ENCODE measurements at places on chromosomes 3 and 15.
A peak's percentile ranks its signal among the peaks of the same experiment; 100 is the strongest.

DNA sequence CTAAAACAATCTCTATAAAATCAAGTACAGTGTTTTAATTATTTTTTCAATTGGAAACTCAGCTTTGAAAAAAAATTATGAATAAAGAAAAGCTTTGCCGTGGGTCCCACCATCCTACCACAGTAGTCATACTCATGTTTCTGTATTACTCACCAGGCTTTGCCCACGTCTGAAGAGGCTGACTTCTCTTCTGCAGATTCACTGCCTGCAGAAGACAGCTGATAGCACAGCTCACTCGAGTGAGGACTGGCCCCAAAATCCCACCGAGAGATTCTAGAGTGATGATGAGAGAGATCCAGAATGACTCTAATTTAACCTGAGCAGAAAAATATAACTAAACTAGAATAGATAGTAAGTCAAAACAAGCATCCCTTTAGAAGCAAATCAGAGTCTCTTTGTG is 11.9 kb downstream of the C2CD4B start:
- no peak for DNase-seq

GRCh38 chr3:171956181-171956683 is 83.1 kb upstream of the FNDC3B start:
- no peak for DNase-seq

- DNase-seq, result peak; percentile 12
These were observed 6.7 kb downstream of the EPHA3 start for GRCh38 chr3:89113893-89114840.

DNA sequence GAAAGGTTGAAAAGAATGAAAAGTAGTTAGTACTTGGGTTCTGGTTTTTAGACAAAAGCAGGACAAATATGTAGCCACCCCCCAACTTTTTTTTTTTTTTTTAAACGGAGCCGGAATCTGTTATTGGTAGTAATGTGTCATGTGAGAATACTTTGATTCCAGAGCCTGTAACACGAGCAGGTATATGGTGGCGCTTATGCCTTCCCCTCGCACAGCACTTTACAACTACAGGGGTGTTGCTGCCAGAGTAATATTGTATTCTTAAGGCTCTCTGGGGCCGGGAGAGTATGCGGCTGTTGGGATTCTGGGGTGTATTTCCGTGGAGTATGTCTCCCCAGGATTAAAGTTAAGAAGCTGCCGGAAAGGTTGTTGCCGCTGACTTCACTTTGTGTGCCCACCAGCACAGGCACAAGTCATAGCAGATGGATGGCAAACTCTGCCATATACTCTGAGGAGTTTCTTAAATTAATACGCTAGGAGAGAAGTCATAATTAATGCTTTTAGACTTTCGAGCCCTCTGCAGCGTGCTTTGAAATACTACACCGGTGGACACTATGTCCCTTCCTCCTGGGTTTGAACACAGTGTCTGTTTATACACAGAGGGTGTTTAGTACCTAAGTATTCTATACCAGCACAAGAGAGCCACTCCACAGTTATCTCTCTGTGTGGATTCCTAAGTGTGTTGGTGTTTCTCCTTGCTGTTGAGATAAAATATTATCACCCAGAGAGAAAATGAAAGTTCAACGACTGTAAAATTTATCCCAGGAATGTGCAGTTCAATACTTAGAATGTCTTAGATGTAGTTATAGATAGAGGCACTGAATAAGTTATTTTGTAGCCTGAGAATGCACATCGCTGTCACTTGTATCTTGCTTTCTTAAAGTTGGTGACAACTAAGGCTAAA is 1.4 kb downstream of the MBNL1 start:
- no peak for DNase-seq

DNA sequence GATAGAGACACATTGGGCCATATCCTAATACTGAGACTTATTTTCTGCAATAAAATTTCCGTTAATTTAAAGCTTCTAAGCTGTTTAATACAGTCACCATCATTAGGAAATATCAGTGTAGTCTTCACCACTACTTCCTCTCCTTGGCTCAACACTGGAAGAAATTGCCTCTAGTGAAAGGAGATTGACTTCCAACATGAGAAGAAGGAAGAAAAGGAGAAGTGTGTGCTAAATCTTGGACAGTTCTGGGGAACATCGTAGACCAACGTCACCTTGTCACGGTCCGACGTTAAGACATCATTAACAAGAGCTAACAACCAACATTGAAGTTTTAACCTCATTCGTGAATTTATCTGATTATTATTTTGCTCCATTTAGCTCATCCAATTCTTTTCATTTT is 987.0 kb upstream of the CFAP20DC start:
- no peak for DNase-seq

DNA sequence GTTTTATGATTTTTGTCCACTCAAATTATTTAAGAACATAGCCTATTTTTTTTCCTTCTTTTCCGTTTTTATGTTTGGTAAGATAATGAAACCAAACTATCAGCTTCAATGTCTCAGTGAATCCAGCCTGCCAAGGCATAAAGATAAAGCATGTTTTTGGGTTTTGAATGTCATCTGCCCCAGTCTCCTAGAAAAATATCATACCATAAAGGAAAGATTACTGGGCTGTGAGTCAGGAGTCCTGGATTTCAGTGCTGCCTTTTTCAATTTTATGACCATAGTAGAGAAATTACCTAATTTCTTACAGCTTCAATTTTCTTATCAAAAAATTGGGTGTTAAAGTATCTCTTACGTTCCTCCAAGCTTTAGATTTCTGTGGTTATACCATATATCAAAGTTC is 87.5 kb downstream of the GAP43 start:
- no peak for DNase-seq

DNA sequence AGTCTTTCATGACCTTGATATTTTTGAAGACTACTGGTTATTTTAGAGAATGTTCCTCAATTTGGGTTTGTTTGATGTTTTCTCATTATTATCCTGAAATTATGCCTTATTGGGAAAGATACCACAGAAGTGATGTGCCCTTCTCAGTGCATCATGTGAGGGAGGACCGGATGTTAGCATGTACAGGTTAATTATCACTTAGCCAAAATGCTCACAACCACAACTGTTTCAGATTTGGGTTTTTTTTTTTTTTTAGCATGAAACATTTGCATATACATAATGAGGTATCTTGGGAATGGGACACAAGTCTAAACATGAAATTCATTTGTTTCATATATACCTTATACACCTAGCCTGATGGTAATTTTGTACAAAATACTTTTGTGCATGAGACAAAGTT is 59.8 kb downstream of the PIK3R4 start:
- DNase-seq, result no peak

- peak; percentile 70 for DNase-seq
These were observed 25.3 kb downstream of the ANP32A start for GRCh38 chr15:68795298-68795848.

- DNase-seq, result no peak
These were observed 31.4 kb upstream of the CD47 start for GRCh38 chr3:108122276-108122675.

DNA sequence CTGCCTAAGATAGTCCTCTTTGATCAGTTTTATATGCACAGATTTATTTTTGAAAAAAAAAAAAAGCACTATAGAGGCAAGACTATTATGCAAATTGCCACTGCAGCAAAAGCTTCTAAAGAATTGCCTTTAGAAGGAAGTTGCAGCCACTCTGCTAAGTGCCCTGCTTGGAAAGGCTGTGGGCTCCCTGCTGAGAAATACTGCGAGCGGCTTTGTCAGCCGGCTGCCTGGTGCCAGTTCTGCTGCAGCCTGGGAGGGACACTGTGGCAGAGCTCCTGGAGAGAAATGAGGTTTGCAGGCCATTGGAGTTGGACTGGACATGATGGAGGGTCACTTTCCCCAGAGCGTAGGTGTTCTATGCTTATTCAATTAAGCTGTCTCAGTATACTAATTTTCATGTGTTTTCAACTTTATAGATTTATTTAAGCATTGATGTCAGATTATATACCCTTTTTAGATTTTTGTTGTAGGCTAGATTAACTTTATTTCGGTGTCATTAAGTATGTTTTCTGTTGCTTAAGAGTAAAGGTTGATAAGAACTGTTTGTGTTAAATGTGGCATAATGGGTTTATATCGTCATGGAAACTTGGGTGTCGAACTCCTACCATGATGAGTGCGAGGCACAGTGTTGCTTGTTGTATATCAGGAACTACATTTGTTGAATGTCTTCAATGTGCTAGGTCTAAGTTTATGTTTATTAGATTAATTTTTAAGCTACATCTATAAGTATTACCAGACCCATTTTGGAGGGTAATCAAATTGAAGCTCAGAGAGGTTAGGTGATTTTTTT is 6.6 kb downstream of the MAP2K5 start:
- DNase-seq, result no peak

DNA sequence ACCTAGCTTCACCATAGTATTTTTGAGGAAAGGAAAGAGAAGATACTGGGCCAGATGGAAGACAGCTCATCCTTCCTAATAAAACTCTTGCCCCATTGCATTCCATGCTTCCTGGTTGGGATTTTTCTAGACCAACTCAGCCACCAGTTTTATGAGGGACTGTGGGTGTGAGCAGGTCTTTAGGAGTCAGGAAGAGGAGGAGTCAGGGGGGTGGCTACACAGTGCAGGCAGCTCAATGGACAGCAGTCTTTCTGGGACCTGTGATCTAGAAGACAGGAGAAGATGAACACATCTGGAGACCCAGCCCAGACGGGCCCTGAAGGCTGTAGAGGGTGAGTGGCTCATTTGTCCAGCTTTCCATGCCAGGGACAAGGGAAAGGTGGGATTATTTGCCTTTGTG is at the start of gene NOX5:
Gene NOX5, plus strand, starts transcription at position 242 of the 400 bp plus-strand sequence. Its CDS starts 41 bp downstream, at position 283.
- no peak for DNase-seq

GRCh38 chr3:128807186-128807830 is 72.1 kb upstream of the ACAD9 start:
- no peak for DNase-seq

DNA sequence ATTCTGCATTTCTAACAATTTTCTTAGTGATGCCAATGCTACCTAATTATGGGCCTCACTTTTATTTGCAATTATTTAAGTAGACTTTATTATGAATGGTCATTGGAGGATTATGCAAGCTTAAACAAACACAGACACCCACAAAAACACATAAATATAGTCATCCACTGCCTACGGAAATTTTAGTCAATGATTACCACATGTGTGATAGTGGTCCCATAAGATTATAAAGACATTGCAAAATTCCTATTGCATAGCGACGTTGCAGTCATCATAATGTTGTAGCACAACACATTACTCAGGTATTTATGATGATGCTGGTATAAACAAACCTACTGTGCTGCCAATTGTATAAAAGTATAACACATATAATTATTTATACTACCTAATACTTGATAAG is 247.8 kb upstream of the ALCAM start:
- no peak for DNase-seq

- no peak for DNase-seq
These were observed 489.9 kb downstream of the SOX2 start for GRCh38 chr3:182201456-182202168.

DNA sequence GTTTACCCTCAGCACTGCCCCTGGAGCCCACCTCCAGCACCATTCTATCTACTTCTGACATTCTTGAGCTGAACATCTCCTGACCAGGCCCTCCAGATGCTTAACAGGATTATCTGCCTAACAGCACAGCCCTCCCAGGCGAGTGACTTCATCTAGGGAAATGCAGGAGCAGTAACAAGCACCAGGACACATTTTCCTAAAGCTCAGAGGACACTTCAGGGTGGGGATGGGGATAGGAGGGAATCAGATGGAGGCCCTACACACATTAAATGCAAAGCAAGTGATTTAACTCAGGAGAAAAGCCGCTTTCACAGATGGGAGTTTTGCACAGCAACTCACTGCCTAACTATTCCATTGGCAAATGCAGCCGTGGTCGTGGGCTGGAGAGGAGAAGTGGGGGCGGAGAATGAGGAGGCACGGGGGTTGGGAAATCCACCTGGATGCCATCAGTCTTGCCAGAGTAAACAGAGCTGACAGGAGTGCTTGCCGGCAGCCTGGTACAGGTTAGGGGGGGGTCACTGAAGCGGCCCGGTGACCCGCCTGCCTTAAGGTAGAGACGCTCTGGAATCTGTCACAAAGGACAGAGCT is 21.3 kb upstream of the BNC1 start:
- DNase-seq, result no peak

- DNase-seq, result no peak
These were observed 8.3 kb downstream of the ITGA11 start for GRCh38 chr15:68423359-68424296.

GRCh38 chr3:197942956-197943556 is 6.9 kb upstream of the RPL35A start:
- DNase-seq, result peak; percentile 29

All from GM20000 (cell line).